Naive thymus-derived CD4-positive, alpha-beta T cell (primary cell): ENCODE measurements at places on chromosomes 11 and 22. TPM values are rescaled to one million over a fixed set of nuclear protein-coding genes. Genes with fewer than 3 reads are reported as not detected.

CEND1 gene
- polyA plus RNA-seq = not detected

ELMOD1 gene
- polyA plus RNA-seq = not detected

CDKN1C gene
- polyA plus RNA-seq = 0.94 TPM

MUC6 gene
- polyA plus RNA-seq = not detected

DNA sequence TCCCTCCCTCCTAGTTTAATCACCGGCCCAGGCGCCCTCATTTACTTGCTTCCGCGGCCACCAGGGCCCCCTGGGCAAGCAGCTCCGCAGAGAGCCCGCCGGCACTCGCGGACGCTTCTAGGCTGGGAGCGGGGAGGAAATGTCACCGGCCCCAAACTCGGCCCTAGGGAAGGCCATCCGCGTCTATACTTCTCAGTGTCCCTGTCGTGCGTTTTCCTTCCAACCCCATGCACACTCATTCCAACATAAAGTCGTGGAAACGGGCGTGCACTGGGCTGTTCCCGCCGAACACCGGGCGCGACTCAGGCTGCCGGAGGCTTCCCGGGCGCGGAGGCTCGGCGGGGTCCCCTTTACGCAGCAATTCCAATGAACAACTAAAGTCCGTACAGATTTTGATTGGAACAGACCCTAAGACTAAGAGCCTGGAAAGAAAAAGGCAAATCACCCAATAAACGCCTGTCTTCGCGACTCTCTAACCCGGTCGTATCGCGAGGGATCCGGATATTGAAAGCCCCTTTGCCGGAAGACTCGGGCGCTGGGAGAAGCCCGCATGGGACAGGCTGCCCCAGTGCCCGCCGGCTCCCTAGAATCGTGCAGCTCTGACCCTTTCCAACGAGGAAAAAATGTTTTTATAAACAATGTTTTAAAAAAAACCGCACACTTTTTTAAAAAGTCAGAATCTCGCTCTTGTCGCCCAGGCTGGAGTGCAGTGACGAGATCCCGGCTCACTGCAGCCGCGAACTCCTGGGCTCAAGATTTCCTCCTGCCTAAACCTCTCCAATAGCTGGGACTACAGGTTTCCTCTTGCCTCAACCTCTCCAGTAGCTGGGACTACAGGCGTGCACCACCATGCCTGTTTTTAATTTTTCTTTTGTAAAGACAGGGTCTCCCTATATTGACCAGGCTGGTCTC, 1.3 kb upstream of the BARX2 start:
- DNase-seq = no peak

- no peak for DNase-seq
Observed at GRCh38 chr11:126334659-126335462, 20.6 kb upstream of the ST3GAL4 start.

GRCh38 chr22:25714739-25715138, 27.2 kb upstream of the MYO18B start:
- no peak for DNase-seq

DNA sequence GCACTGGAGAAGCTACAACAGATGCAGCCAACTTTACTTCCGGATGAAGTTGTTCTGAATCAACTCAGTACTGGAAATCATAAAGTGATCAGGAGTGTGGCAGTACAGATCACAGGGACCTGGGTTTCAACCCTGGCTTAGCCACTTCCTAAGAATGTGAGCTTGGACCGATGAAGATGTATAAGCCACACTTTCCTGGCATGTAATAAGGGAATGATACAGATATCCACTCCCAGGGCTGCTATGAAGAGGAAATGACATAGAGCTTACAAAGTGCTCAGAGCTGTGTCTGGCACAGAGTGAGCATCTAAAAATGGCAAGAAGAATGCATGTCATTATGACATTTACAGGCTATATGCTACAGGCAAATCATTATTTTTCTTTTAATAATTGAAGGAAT, 378.7 kb downstream of the NTM start:
- DNase-seq = no peak

DNA sequence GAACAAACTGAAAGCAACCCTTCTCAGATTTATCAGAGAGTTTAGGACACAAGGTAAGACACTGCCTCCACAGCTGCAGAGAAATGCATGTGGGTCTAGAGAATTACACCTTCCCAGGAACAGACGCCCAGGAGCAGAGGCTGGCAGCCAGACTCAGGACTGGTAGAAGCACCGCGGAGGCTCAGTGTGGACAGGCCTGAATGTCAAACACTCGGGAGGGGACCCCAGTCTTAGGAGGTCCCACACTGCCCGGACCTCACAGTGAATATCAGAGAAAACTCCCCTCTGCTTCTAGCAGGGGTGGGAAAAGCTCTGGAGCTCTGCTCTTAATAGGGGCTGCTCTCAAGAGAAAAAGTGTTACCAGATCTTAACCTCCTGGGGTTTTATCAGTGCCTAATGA, 952.7 kb downstream of the BRD1 start:
- DNase-seq = no peak

GRCh38 chr22:28892175-28892731, 8.9 kb downstream of the ZNRF3 start:
- DNase-seq = no peak

DNA sequence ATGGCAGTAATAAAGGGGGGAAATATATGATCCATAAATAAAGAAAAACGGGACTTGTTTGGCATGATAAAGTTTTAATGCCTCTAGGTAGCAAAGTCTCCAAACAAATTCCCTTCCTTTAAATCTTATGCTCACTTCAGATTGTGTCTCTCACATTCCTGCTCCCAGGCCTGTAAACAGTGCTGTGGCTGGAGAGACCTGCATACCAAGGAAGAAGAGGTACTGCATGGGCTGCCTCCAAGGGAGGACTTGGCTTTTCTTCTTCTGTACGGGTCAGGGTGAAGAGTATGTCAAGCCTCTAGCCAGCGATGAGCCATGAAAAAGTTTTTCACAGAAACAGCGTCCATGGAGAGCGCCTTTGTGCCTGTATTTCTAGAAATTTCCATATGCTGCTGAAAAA, 161.8 kb downstream of the KIRREL3 start:
- DNase-seq = no peak

DNA sequence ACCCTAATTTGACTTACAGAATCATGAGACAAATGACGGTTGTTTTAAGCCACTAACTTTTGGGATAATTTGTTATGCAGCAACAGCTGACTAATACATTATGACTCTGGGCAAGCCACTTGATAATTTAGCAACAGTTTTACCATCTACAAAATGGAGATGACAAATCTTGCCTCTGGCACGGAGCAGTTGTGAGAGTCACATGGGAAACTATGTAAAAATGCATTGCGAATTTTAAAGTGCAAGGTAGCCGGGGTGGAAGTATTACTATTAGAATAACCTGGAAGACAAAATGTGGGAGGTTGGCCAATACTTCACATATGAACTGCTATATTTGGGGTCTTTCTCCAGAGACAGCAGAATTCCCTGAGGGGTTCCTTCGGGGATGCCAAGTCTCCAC, 328.7 kb downstream of the CTTN start:
- no peak for DNase-seq

DNA sequence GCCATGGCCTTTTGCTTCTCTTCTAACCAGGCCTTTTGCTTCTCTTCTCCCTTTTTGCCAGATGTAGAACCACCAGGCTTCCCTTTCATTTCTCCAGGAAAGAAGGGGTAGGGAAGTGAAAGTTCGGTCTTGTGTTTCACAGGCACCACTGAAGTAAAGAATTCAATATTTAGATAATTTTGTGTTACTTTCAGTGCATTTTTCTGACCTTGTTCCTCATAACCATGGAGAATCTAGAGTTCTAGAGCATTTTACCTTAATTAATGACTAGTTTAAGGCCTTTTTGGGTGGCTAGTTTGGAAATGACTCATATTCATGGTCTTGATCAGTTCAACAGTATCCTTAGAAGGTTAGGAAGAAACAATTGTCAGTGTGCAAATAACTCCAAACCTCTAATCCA, 22.7 kb downstream of the GRAMD1B start:
- DNase-seq = no peak

- no peak for DNase-seq
Observed at GRCh38 chr11:29985248-29985647, 31.6 kb downstream of the KCNA4 start.

DNA sequence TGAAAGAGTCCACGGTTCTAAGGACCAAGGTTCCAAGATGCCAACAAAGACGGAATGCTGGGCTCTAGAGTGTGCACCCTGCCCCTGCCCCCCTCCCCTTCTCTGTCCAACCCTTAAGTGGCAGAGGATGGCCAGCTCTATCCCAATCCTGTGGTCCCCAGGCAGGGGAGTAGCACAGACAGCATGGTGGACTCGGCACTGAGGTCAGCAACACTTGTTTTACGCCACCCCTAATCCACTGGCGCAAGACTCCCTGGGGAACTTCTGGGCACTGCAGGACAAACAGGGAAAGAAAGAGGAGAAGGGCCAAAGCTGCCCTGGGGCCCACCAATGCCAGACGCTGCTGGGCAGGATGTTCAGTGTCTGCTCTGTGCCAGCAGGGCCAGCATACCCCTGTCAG, 18.9 kb downstream of the GDPD5 start:
- no peak for DNase-seq

DNA sequence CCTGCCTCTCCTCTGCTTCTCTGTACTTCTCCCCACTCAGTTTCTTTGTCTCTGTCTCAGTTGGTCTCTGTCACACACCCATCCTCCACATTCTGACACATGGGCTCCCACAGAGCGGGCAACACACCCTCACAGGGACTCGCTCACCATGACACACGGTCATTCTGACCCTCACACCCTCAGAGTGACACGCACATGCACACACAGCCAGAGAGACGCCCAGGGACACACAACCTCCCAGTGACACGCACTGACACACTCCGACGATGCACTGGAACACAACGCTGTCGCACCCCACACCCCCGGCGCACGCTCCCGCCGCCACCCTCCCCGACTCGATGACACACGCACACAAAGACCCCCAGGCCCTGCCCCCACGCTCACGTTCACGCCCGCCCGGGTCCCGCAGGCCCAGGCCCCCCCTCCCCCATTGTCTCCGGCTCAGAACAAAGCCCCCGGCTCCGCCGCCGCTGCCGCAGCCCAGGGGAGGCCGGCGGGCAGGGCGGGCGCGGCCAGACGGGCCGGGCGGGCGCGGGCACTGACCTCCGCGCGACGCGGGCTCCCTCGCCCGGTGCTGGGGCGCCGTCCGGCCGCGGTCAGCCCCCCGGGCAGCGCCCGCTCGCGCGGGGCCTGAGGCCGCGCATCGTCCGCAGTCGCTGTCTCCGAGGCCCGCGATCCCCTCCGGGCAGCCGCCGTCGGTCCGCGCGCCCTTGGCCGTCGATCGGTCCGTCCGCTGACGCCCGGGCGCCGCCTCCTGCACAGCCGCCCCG, 404 bp downstream of the DCHS1 start:
- peak; percentile 50 for DNase-seq

DNA sequence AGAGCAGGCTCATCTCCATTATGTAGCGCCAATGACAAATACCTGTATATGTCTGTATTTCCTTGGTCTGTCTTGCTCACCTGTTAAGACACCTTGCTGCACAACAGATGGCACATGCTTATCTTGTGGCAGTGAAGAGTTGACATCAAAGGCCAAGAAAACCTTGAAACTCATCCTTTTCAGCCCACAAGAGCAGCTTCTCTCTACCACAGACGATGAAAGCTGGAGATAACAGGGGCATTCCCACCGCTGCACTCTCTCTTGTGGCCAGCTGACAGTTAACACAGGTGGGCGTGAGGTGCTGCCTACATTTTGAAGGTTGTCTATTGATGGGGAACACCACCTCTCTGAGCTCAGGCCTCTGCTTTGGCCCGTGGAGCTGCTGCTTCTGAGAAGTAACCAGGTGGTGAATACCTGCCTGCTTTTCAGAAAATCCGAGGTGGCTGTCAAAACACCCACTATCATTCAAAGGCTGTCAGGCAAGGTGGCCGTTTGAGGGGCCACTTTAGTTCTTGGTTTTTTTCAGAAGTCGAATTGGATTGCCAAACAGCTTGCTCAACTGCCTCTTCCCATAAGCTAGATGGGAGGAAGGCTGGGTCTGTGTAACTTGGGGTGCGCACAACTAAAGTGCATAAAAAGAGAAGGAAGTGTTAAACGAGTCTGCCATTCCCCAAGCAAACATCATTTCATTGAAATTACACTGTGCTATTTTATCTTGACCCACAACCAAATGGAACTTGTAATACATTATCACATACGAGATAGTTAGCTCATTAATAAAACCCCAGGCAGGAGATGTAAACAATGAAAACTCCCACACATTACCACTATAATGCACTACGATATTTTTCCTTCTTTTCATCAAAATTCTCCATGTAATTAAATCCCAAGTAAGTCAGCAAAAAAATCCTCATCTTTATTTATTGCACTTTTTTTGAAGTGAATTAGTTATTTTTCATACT, 87.1 kb upstream of the RAG2 start:
- DNase-seq = peak; percentile 41

- DNase-seq = no peak
Observed at GRCh38 chr22:43411040-43411868, 560 bp upstream of the MPPED1 start.

DNA sequence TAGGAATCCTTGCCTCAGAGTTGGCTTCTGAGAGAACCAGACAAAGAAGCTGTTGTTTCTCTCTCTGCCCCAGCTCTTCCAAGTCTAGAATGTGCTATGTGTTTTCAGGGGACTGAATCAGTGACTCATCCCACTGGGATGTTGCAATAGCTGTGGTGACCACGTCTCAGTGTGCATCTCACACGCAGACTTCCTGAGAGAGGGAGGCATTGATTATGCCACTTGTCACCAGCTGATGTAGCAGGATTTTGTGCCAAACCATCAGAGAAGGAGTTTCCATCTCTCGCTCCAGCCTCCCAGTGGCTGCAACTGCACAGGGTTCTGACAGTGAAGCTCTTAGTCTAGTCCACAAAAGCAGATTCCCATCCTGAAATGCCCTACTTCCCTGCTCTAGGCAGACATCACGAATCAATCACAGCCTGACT, 455.8 kb downstream of the MIAT start:
- DNase-seq = no peak
